Muscle of leg (tissue), 16 donors: ENCODE measurements at places on chromosomes 4 and X. TPM values are rescaled to one million over a fixed set of nuclear protein-coding genes. Genes with fewer than 3 reads are reported as not detected.

- no peaks in the 10 kb centered on the region for H3K4me1 ChIP-seq
- DNase-seq: no peak
- H3K27ac ChIP-seq: no peak overlapping the region
- H3K36me3 ChIP-seq: no peaks in the 10 kb centered on the region
Measured at GRCh38 chr4:53997898-53998297, 66.5 kb downstream of the CHIC2 start.

The AKAP17A gene
- 19.9 TPM for total RNA-seq

DNA sequence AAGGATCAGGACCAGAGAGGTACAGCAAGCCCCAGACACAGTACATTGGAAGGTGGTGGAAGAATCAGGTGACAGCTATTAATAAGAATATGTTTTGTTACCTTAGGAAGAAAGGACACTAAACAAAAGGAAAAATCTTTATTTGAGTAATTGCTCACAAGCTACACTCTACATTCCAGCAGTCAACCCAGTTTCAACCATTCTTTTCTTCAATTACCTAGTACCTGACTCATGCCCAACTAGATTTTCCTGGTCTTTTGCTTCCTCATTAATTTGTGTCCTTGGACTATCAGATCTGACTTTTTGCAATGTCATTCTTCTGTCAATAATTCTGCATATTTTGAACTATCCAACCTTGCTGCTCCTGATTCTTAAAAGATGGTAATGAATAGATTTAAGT lies 22.5 kb upstream of the GLRA2 start:
- no peak overlapping the region for H3K27ac ChIP-seq
- H3K4me3 ChIP-seq: no peak overlapping the region
- no peaks in the 10 kb centered on the region for H3K36me3 ChIP-seq
- no peak for DNase-seq
- no peaks in the 10 kb centered on the region for H3K4me1 ChIP-seq

The RASGEF1B gene
- 6.0 TPM for total RNA-seq

GRCh38 chrX:7132335-7133049 lies 15.0 kb upstream of the STS start:
- peaks cover 15% of the 10 kb centered on the region for H3K4me1 ChIP-seq
- DNase-seq: peak; percentile 57
- H3K27ac ChIP-seq: peak overlapping the region; percentile 53
- no peaks in the 10 kb centered on the region for H3K36me3 ChIP-seq
- peaks cover 3% of the 10 kb centered on the region for H3K27me3 ChIP-seq

- H3K27ac ChIP-seq: no peak overlapping the region
- no peak for DNase-seq
- no peaks in the 10 kb centered on the region for H3K36me3 ChIP-seq
- no peak overlapping the region for H3K4me3 ChIP-seq
- no peaks in the 10 kb centered on the region for H3K27me3 ChIP-seq
- H3K4me1 ChIP-seq: peaks cover 2% of the 10 kb centered on the region
Measured at GRCh38 chr4:163550869-163551267, 56.4 kb downstream of the TMA16 start.

GRCh38 chr4:53100501-53101190 lies 238.5 kb downstream of the RASL11B start:
- no peak overlapping the region for H3K4me3 ChIP-seq
- no peaks in the 10 kb centered on the region for H3K4me1 ChIP-seq
- H3K36me3 ChIP-seq: no peaks in the 10 kb centered on the region
- H3K27ac ChIP-seq: peak overlapping the region; percentile 1
- no peaks in the 10 kb centered on the region for H3K27me3 ChIP-seq
- DNase-seq: peak; percentile 69

The TNIP3 gene
- total RNA-seq: 0.04 TPM

- no peak for DNase-seq
- H3K4me1 ChIP-seq: no peaks in the 10 kb centered on the region
- H3K27ac ChIP-seq: no peak overlapping the region
- H3K36me3 ChIP-seq: peaks cover 20% of the 10 kb centered on the region
Measured at GRCh38 chr4:75790024-75790423, 65.6 kb downstream of the USO1 start.

GRCh38 chr4:173514641-173515217 lies 15.3 kb downstream of the HAND2 start:
- peaks cover 89% of the 10 kb centered on the region for H3K27me3 ChIP-seq
- no peak overlapping the region for H3K27ac ChIP-seq
- H3K4me1 ChIP-seq: peaks cover 26% of the 10 kb centered on the region
- DNase-seq: no peak
- H3K4me3 ChIP-seq: no peak overlapping the region
